ENCODE measurements at places on chromosomes 7 and 10.

DNA sequence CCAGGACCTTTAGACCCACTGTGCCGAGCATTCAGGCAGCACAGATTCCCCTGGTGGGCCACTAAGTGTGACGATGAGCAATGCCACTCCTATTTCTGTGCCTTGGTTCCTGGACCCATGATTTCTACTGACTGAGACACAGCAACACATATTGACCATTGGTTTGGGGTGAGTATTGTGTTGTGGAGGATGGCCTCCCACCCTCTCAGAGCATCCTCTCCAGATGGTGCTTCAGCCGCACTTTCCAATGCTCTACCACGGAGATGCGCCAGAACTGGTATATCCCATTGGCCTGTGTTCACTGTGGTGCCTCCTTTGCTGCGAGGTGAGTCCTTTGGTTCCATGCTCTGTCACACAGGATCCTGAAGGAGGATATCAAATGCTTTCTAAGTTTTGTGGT is 10.1 kb upstream of the GDF10 start:
- no peak for DNase-seq

GRCh38 chr7:44561962-44562621 is 11.6 kb downstream of the DDX56 start:
- peak; percentile 45 for DNase-seq

GRCh38 chr7:157998884-157999552 is 588.6 kb downstream of the PTPRN2 start:
- DNase-seq, result no peak

GRCh38 chr7:73644688-73645286 is 20.5 kb upstream of the MLXIPL start:
- no peak for DNase-seq

DNA sequence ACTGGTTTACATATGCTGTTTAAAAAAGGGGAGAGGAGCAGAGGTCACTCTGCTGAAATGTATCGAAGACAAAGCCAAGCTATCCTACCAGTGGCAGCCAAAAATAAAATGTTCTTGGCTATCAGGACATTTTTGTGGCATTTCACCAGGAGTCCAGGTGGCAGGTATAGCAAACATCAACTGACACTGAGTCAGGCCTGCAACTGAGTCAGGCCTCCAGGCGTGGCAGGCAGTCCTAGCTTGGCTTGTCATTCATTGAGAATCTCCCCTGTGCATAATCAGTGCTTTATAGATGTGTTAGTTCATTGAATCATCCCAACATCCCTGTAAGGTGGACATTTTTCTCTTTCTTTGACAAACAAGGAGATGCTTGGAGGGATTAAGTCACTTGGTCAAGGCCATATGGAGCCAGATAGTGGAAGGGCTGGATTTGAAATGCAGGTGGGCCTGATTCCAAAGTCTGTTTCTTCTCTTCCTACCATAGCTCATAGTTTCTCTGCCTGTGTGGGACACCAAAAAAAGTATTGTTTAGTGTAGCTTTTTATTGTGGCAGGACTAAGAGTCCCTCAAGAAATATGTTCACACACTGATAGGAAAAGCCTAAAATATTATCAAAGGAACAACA is 4.3 kb downstream of the DYNC1I1 start:
- no peak for DNase-seq

- DNase-seq, result no peak
Observed at GRCh38 chr10:43000021-43000411, 76.9 kb upstream of the RET start.

GRCh38 chr10:68348265-68348741 is 15.6 kb upstream of the PBLD start:
- DNase-seq, result peak; percentile 73

- DNase-seq, result no peak
Observed at GRCh38 chr7:45123913-45124710, 12.6 kb upstream of the TBRG4 start.

- DNase-seq, result no peak
Observed at GRCh38 chr10:266974-267425, 131.7 kb downstream of the ZMYND11 start.

DNA sequence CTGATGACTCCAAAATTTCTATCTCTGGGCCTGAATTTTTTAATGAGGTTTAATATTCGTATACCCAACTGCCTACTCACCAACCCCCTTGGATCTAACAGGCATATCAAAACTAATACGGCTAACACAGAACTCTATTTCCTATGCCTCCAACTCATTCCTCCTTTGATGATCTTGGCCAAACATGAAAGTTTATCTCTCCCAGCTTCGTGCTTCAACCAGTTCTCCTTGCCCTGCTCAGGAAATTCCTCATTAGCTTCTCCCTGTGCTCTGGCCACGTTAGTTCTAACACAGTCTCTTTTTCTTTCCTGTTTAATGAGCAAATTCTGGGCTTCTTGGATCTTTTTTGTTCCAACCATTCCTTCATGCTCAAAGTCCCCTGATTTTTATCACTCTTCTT is 138.9 kb upstream of the PTN start:
- DNase-seq, result no peak

DNA sequence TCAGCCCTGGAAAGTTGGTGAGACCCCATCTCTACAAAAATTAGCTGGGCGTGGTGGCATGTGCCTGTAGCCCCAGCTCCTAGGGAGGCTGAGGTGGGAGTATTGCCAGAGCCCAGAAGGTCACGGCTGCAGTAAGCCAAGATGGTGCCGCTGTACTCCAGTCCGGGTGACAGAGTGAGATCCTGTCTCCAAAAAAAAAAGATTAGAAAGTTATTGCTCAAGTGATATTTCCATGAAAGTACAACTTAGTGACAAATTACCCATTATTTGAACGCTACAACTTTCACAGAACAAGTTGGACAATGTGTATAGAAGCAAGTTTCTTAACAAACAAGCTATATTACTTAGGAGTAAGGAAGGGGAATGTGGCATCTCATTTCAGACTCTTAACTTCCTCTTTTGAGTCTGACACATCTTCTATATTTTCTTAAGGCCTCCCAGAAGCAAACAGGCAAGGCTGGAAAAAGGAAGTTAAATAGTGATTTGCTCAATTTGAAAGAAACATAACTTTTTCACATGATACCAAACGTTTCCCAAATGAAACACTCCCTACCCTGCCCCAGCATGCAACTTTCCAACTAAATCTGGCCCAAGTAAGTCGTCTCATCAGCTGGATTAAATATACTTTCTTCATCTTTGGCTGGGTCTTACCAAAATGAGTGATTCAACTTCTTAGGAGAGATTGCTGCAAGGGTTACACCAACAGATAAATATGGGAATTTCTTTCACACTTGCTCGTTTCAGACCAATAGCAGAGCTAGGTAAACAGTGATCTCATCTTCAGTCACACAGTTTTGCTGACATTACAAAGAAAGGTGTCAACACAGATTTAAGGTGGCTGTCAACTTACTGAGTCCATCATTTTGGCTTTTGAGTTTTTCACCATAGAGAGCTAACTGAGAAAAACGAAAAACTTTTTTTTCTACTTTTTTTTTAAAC is 66.3 kb upstream of the KLF6 start:
- peak; percentile 43 for DNase-seq

GRCh38 chr10:67735430-67735829 is 39.4 kb upstream of the CTNNA3 start:
- DNase-seq, result no peak

DNA sequence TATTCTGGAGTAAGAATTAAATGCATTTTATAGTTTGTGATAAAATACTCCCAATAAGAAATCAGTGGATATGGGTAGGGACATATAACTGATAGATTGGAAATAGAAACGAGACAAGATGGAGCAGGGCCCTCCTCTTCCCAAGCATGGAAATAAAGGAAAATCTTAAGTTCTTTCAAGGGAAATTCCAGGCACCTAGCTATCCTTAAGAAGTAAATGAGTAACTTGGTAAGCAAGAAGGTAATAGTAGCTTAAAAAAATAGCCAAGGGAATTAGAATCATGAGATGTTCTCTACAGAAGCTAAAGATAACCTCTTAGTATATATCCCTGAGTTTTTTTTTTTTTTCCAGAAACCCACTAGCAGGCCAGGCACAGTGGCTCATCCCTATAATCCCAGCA is 105.5 kb upstream of the FAM3C start:
- no peak for DNase-seq

GRCh38 chr10:58615237-58615935 is 102.7 kb downstream of the BICC1 start:
- DNase-seq, result no peak

DNA sequence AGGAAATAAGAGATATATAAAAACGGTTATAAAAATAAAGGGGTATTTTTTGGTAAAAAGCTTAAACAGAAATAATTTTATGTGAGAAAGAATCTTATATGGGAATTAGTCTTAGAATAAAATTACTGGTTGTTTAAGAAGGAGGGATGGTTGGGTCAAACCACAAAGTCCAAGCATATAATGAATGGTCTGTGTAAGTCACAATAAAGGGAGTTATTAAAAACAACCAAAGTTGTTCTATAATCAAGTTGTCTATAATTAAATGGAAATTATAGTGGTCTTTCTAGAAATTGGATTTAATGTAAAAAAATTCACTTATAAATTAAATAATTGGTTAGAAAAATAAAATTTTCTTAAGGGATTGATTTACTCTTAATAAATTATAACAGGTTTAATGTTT is 304.8 kb downstream of the POM121L12 start:
- DNase-seq, result no peak

GRCh38 chr10:59179068-59179467 is 2.6 kb downstream of the PHYHIPL start:
- no peak for DNase-seq

DNA sequence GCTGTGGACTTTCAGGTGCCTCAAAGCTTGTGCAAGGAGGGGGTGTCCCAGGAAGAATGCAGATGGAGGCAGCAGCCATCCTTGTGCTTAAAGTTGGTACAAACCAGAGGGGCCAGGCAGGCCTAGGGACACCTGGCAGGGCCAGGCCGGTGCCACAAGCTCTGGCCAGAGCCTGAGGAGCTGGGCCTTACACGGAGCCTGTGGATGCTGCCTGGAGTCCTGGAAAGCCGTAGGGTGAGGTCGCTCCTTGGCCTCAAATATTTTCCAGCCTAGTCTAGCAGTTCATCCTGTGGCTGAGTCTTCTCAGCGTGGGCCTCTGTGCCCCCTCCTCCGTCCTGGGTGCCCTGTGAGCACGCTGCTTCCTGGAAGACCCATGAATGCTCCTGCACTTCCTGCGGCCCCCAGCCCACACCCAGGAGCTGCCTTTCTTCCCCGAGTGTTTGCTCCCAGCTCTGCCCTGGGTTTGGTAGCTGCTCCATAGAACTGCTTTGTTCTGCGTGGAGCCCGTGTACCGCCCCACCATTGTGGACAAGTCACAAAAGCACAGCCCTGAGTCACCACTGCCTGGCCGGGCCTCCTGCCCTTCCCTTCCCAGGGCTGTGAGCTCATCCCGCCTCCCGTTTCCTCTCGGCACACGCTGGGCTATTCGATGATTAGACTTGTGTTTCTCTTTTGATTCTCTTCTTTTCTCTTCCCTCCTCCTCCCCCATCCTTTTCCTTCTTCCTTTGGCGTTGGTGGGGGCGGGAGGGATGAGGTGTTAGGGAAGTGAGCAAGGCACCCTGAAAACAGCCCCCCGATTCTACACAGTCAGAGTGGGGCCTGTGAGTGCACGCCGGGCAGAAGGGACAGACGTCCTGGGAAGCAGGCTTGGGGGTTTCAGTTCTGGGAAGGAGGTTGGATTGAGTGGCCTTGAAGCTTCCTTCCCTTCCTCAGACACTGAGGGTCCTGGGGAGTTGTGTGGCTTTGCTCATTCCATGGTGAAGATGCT is 73.2 kb upstream of the SHH start:
- no peak for DNase-seq

DNA sequence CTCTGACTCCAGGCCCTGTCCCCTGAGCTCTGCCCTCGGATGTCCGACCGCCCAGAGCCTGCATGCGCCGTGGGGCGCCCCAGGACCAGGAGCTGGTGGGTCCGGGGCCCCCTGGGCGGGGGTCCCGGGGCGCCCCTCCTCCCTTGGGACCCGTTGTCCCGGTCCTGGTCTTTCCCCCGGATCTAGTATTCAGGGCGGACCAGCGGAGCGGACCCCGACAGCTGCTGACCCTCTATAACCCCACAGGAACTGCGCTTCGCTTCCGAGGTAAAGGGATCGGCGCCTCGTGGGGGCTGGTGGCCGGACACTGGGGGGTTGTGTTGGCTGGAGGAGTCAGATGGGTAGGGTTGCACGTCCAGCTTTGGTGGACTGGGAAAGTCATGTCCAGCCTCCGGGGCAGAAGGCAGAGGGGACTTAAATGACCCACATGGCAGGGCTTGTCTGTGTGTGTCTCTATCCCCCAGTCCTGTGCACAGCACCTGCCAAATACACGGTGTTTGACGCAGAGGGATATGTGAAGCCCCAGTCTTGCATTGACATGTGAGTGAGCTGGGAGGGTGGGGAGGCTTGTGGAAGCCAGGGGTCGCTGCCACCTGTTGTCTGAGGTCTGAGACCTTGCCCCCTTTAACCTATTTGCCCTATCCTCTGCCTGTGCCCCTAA is 520 bp downstream of the MOSPD3 start:
- DNase-seq, result peak; percentile 55

DNA sequence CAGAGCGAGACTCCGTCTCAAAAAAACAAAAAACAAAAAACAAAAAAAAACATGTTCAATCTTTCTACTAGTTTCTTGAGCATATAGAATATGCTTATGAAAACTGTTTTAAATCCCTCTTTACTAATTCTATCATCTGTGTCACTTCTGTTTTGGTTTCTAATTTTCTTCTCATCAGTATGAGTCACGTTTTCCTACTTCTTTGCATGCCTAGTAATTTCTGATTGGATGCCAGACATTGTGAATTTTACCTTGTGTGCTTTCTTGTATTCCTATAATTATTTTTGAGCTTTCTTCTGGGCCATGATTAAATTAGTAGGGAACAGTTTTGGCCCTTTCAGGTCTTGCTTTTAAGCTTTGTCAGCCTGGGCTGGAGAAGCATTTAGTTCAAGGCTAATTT is 9.9 kb downstream of the MICU1 start:
- peak; percentile 9 for DNase-seq
